Renal pelvis (tissue), 12 donors: ENCODE measurements at places on chromosomes 7 and 10.

DNA sequence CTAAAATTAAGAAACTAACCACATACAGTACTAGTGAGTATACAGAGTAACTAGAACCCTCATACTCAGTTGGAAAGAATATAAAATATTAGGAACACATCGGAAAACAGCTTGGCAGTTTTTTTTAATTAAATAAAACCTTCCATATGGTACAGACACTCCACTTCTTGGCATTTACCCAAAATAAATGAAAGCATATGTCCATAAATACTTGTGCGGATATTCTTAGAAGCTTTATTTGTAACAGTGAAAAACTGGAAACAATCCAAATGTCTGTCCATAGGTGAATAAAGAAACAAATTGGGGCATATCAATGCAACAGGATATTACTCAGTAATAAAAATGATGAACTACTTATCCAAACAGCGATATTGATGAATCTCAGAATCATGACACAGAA, 410.0 kb downstream of the HTR7 start:
- no peak for DNase-seq

DNA sequence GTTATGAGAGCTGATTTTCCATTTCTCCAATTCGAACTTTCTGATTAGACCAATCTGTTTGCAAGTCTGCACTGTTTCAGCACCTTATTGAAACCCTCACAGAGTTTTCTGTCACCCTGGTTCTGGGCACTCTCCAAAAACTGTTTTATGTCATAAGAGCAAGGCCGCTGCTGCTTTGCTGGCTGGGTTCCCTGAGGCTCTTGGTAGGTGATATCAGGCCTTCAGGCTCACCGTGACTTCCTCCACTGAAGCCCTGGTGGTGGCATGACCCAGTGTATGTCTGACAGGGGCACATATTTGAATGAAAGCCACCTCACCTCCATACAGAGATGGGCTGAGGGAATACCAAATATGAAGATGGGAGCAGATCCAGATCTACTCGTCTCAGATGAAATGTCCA, 8.3 kb downstream of the RABGEF1 start:
- DNase-seq, result no peak

GRCh38 chr7:151809146-151809863, 67.6 kb downstream of the PRKAG2 start:
- no peak for DNase-seq

GRCh38 chr7:121505021-121505420, 108.9 kb upstream of the FAM3C start:
- no peak for DNase-seq

GRCh38 chr10:28903736-28904135, 226.4 kb downstream of the BAMBI start:
- DNase-seq, result no peak

DNA sequence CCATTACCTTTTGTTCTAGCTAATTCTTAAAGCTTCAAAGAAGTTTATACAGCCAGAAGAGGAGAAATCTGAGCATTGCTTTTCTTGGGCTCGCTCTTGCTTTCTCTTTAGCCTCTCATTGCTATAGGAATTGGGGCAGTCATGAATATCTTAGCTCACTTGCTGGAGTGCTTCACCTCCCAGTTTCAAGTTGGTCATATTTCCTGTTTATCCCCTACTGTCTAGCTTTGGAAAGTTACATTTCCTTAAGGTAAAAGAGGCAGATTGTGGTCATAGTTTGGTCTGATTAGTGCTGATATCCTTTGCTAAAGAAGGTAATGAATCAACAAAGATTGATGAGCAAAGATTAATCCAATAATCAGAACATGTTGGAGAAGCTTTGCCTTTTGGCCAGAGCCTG, 77.7 kb upstream of the GLI3 start:
- DNase-seq, result no peak

DNA sequence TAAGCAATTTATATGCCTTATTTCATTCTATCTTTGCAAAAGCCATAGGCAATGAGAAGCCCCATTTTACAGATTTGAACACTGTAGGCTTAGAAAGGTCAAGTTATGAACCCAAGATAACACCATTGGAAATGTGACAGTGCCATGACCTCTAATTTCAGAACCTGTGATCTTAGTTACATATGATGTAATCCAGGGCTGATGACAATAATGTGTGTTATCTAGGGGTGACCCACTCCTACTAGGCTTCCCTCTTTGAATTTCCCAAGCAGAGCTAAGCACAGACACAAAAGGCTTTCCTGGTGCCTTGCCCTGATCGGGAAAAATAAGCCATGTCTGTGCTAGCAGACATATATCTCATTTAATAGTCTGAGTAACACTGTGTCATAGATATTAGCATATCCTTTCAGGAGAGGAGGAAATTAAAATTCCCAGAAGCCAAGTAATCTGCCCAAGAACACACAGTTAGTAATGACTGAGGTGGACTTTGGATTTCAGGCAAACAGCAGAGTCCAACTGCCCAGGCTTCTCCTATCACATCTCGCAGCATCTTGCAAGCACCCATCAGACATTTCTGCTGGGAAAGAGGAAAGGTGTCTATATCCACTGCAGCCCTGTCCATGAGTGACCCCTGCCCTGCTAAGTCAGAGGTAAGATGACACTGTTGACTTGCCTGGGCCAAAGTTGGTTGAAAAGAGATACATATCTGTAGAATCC, 2.8 kb upstream of the TECTB start:
- DNase-seq, result no peak

GRCh38 chr7:232410-233248, 40.3 kb downstream of the FAM20C start:
- no peak for DNase-seq

DNA sequence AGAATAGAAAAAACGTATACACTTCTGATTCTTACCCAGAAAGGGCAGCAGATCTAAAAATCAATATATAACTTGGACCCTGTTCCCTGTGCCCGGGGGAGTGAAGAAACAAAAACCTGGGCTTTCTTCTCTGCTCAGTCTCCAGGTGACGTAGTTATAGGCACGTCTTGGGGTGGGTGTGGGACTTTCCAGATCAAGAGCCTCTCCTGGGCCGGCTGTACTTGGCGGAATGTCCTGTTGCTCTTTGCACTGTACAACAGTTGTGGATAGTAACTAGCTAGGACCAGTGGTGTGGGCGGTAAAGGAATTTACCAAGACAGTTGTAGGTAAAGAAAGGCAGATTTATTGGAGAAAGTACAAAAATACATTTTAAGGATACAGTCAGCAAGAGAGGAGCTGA, 40.4 kb upstream of the STEAP4 start:
- peak; percentile 38 for DNase-seq

GRCh38 chr7:92612501-92612900, 22.3 kb upstream of the FAM133B start:
- no peak for DNase-seq

- DNase-seq, result no peak
Observed at GRCh38 chr10:49598164-49598856, 11.8 kb upstream of the SLC18A3 start.

GRCh38 chr10:80158598-80159127, 26.1 kb downstream of the PLAC9 start:
- DNase-seq, result peak; percentile 34

DNA sequence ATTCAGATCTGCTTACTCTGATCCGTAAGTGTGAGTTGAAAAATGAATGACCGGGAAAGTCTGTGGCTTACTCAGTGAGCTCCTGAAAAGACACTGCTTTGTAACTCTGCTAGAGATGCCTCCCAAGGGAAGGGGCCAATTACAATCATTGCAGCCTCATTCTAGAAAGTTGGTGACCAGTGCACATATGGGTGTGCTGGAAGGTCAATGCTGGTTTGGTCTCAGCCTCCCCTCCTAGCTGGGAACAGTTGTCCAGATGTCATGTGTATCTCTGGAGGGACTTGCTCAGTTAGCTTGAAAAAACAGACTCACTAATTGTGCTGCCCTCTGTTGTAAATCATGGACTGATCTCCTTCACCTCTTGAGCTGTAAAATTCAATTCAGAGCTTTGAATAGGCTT, 405.0 kb downstream of the ADRA2A start:
- DNase-seq, result peak; percentile 36

- DNase-seq, result no peak
Observed at GRCh38 chr10:70858759-70859158, 29.6 kb downstream of the PCBD1 start.

DNA sequence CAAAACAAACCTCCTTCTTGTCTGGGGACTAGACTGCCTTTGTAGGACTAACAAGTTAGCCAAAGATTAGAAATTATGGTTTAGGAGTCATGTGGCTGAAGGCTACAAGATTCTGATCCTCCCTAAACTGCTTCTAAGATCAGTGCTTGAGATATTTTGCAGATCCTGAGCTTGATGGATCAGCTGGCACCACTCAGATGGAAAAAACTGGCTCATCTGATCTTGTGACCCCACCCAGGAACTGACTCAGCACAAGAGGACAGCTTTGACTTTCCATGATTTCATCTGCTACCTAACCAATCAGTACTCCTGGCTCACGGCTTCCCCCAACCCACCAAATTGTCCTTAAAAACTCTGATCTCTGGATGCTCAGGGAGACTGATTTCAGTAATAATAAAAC, 271.5 kb upstream of the TAC1 start:
- DNase-seq, result no peak

DNA sequence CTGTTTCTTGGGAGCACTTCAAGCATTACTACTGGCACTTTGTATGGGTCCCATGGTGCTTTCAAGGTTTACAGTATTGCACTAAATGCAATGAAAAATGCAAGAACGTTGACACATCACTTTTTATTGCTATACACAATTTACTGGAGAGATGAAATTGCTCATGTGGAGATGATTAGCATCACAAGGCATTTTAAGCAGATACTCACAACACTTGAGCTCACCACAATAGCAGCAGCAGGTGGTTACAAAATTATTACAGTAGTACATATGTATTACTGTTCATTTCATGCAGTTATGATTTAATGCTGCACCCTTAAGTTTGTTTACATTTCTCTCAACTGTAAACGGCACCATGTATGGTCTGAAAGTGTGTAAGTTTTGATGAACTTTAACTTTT, 537.7 kb downstream of the GRM8 start:
- DNase-seq, result no peak

DNA sequence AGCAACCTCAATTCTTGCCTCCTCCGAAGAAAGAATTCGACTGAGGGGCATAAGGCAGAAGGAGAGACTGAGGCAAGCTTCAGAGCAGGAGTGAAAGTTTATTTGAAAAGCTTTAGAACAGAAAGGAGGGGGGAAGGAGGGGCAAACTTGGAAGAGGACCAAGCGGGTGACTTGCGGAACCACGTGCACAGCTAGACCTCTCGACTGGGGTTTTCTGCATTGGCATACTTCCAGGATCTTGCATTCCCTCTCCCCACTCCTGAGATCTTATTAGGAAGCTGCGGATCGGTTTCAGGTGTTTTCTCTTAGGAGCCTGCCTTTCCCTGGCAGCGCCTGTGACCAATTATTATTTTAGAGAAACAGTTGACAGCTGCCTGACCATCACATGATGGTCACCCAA, 20.3 kb upstream of the CPXM2 start:
- no peak for DNase-seq

- no peak for DNase-seq
Observed at GRCh38 chr10:32413513-32413912, 32.4 kb upstream of the CCDC7 start.

DNA sequence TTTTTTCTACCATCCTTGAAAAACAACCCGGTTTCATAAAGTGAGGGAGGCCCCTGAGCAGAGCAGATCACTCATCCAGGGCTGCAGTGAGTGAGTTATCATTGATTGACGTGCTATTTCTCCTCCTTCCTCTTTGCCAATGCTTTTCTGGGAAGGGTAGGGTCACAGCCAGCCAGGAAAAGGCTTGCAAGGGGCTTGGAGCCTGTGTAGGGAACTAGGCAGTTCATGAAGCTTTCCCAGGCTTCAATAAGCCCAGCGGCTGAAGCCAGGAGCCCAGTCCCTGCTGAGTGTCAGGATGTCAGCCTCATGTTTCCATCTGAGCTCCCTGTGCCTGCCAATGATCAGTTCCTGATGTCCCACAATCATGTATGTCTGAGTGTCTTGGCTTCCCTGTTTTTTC, 584.7 kb downstream of the GALNT17 start:
- DNase-seq, result no peak

DNA sequence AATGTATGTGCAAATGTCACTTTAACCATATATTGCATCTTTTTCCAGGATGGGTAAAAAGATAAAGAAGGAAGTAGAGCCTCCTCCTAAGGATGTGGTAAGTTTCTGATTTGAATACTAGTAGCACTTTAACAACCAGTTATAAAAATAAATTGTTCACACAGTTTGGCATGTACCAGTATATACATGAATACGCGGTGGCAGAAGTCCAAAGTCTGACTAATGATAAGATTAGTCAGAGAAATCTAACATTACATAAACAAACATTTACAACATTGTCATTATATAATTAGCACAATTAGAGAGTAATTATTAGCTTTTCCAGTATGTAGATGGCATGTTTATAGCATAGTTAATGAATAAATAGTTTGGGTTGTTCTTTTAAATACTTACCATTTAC, 4.1 kb downstream of the ARMC3 start:
- DNase-seq, result no peak

DNA sequence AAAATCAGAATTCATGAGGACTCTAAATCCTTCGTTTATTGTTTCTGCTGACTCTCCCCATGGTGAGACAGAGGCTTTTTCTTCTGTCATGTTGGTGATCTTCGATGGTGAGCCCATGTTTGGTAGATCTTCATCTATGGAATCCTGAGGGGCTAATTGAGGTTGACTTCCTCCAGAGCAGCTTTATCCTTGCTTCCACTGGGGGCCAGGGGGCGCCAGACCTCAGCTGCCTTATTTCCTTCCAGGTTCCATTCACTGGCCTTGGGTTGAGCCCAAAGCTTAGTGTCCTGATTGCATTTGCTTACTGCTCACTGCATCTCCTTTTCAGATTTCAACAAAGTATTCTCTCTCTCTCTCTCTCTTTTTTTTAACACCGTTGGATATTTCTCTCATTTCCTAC, 80.7 kb downstream of the GCC1 start:
- DNase-seq, result no peak

GRCh38 chr10:94785211-94785610, 22.7 kb downstream of the CYP2C19 start:
- no peak for DNase-seq

- DNase-seq, result no peak
Observed at GRCh38 chr7:25894002-25894901, 257.7 kb upstream of the NFE2L3 start.

GRCh38 chr7:115679976-115680375, 350.6 kb downstream of the TFEC start:
- DNase-seq, result peak; percentile 19

GRCh38 chr7:87480386-87480785, 4.9 kb upstream of the ABCB4 start:
- no peak for DNase-seq

DNA sequence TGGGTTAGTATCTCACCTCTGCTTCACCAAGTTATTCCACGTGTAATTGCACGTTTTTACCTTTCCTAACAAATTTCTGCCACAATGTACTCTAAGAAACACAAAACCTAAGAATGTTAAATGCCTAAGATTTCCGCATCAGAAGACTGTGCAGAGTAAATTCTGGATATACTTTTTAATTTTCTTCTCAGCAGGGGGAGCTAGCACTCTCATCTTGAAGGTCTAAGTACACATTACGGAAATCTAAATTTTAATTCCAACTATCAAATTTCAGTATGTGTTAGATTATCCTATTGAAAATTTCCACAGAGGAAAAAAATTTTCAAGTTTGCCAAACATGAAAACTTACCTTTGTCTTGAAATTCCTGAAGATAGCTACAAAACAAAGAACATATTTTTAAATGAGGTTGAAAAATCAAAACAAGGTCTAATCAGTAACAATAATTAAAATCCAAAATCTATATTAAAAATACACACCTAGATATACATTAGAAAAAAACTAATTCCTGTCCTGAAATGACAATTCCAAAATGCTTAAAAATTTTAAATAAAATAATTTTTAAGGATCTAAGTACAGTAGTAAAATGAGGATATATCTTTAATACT, 10.5 kb downstream of the SKAP2 start:
- peak; percentile 78 for DNase-seq

- DNase-seq, result no peak
Observed at GRCh38 chr7:158539711-158540146, 47.9 kb downstream of the PTPRN2 start.
